ENCODE measurements at places on chromosomes 5 and 9.

- DNase-seq: no peak
Measured at GRCh38 chr9:35716230-35716629, 15.8 kb downstream of the TLN1 start.

GRCh38 chr5:101163088-101163487 lies 260.0 kb upstream of the ST8SIA4 start:
- no peak for DNase-seq

- DNase-seq: no peak
Measured at GRCh38 chr9:126342621-126343031, 16.0 kb downstream of the MVB12B start.

DNA sequence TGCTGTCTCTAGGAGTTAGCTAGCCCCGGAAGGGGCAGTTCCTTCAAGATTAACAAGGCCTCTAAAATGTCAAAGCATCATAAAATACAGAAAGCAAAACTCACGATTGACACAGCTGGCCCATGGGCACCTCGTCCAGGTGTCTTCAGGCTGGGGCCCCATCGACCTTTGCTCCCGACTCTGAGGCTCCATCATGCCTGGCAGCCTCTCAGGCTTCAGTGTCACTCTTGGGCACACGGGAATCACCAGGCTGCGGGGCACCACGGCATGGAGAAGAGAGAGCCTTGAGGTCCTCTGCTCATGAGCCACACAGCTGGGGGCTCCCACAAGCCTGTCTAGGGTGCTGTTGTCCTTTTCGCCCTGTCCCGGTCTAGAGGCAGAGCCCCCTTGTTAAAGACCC lies 161.2 kb downstream of the GAPVD1 start:
- DNase-seq: no peak

GRCh38 chr5:41908374-41909079 lies 4.4 kb downstream of the RIMOC1 start:
- DNase-seq: no peak

GRCh38 chr5:80659106-80659505 lies 4.3 kb upstream of the DHFR start:
- DNase-seq: no peak

DNA sequence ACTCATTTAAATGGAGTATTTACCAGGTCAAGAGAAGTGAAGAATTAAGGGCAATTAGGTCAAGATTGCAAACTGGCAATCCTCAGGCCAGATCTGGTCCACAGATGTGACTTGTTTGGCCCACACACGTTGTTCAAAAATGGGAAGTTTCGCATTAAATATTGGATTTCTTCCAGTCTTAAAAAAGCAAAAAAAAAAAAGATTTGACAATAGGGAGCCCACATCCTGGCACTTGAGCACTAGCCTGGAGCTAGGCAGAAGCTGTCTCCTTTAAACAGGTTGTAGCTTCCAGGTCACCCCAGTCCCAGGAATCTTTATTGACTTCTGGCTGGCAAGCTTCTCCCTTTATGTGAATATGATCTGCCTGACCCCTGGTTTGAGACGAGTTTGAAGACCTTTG lies 520.4 kb downstream of the RAB3C start:
- no peak for DNase-seq

DNA sequence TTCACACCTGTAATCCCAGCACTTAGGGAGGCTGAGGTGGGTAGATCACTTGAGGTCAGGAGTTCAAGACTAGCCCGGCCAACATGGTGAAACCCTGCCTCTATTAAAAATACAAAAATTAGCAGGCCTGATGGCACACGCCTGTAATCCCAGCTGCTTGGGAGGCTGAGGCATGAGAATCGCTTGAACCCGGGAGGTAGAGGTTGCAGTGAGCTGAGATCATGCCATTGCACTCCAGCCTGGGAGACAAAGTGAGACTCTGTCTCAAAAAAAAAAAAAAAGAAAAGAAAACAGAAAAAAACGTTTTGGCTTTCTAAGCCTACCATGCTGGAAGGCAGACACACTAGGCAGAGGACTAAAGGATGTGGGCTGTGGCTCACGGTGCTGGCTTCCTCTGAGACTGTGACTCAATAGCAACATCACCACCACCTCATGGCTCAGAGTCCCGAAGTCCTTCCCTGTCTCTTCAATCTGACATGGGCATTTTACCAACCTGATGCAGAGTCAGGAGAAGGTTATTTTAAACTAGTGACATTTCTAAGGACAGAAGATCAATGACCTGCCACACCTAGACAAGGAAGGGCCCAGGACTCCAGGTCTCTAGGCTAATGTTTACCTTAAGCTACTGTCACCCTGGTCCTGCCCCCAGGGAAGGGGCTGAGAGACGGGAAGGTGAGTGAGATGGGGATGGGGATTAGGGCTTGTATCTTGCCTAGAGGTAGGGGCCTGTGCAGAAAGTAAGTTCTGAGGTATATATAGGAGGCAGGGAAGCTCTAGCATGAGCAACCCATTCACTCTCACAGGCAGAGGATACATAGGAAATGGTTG lies 3.7 kb downstream of the ECSCR start:
- DNase-seq: peak; percentile 74

- no peak for DNase-seq
Measured at GRCh38 chr5:59107692-59108091, 524.8 kb downstream of the RAB3C start.

- no peak for DNase-seq
Measured at GRCh38 chr9:69542942-69543704, 129.0 kb downstream of the APBA1 start.

DNA sequence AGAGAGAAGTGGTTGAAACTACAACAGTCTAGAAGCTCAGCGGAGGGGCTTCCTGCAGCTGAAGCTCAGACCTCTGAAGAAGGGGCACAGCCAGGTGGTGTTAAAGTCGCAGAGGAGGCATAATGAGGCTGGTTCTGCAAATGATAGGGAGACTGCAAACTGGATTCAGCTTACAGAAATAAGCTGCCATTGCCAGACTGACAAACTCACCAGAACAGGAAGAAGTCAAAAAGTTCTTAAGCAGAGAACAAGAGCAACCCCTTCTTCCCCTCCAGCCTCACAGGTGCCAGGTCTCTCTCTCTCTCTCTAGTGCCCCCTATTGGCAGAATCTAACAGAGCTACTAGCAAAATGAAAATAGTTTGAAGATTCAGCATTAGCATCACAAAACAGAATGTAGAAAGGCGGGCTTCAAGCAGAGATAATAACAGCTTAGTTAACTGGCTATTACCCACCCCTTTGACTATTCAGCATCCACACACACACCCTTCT lies 76.7 kb downstream of the GRAMD2B start:
- DNase-seq: no peak

DNA sequence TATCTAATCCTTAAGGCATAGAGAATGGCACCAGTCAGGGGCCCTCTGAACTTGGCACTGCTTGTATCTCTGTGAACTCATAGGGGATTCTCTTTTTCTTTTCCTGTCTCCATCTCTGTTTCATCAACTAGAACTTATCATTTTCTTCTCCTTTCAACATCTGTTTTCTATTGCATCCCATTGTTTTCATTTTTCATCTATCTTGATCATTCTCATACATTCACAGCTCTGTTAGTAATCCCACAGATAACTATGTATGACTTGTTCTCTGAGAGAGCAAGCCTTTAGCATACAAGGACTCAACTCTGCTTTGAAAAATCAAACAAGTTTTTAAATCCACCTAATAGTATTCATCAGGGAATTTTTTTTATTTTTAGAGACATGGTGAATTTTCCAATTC lies 264.3 kb downstream of the ARRDC3 start:
- DNase-seq: no peak

- no peak for DNase-seq
Measured at GRCh38 chr9:6443661-6444060, 30.7 kb downstream of the UHRF2 start.

DNA sequence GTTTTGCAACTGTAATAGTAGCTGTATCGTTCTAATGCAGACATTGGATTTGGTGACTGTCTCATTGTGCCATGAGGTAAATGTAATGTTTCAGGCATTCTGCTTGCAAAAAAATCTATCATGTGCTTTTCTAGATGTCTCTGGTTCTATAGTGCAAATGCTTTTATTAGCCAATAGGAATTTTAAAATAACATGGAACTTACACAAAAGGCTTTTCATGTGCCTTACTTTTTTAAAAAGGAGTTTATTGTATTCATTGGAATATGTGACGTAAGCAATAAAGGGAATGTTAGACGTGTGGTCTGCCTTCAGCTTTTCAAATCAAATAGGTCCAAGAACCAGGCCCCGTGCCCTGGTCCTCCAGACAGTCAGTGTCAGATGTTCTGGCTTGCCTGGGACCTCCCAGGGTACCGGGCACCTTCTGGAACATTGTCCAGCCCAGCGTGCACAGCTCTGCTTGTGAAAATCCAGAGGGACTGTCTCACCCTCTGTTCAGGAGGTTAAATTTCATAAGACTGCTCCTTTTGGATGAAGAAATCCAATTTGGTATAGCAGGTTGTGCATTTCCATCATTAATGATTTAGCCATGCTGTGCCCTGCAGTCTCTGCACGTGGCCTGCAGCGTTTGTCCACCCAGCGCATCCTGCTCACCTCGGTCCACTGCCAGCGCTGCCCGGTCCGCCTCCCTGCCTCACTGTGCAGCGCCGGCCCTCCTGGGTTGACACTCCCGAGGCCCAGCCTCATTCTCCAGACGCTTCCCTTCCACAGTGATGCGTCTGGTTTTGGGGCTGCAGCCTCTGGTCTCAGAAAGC lies 6.6 kb upstream of the AHRR start:
- no peak for DNase-seq

- DNase-seq: no peak
Measured at GRCh38 chr9:133461975-133462374, 2.2 kb downstream of the CACFD1 start.

DNA sequence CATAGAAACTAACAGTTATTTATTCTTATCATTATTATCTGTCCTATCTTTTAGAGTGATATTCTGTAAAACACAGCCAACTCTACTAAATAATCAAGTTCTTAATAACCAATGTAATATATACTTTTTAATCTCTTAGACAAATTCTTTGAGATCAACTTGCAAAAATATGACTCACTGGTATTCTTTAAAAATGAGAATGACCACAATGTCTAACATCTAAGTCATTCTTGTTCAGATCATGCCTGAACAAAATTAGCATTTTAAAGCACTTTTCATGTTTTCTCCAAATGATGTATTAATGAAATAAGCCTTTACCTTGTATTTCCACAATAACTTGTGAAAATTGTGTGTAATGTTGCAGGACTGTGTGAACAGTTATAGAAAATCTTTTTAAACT lies 356.9 kb upstream of the RGMB start:
- no peak for DNase-seq

- DNase-seq: no peak
Measured at GRCh38 chr9:36127652-36128244, 8.8 kb upstream of the GLIPR2 start.

GRCh38 chr9:37582548-37583157 lies 6.5 kb upstream of the FBXO10 start:
- no peak for DNase-seq

DNA sequence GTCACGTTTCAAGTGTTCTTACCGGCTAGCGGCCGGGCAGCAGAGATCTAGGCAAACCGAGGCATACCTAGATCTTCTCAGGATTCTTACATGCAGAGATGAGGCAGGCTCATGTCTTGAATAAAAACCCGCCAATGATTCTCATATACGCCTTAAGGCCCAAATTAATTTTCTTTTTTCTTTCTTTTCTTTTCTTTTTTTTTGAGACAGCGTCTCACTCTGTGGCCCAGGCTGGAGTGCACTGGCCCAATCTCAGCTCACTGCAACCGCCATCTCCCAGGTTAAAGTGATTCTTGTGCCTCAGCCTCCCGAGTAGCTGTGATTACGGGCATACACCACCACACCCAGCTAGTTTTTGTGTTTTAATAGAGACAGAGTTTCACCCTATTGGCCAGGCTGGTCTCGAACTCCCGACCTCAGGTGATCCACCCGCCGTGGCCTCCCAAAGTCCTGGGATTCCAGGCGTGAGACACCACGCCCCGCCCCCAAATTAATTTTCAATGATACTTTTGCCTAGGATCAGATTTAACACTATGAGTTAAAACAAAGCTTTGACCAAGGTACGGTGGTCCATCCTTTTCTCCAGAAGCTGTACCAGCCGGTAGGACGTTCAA lies 1.5 kb downstream of the C9orf40 start:
- DNase-seq: no peak

DNA sequence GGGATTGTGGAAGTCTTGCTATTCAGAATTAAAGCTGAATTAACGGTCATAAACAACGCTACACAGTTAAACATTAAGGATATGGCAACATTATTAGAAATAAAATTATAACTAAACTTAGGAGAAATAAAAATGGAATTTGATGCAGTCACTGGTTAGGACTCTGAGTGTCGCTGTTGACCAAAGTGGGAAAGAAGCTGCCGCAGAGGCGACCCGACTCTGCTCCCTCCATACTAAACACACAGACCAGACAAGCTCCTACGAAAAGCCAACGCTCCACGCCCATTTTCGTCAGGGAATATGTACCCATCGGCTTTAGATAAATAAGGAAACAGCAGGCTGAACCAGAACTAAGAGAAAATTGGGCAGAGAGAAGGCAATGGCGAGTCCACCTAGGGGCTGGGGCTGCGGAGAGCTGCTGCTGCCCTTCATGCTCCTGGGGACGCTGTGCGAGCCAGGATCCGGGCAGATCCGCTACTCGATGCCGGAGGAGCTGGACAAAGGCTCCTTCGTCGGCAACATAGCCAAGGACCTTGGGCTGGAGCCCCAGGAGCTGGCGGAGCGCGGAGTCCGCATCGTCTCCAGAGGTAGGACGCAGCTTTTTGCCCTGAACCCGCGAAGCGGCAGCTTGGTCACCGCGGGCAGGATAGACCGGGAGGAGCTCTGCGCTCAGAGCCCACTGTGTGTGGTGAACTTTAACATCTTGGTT lies at the start of gene PCDHGA5:
PCDHGA5 (plus strand) TSS at position 211 of the 709 bp plus-strand sequence; CDS start at position 380, 169 bp downstream.
- DNase-seq: no peak

DNA sequence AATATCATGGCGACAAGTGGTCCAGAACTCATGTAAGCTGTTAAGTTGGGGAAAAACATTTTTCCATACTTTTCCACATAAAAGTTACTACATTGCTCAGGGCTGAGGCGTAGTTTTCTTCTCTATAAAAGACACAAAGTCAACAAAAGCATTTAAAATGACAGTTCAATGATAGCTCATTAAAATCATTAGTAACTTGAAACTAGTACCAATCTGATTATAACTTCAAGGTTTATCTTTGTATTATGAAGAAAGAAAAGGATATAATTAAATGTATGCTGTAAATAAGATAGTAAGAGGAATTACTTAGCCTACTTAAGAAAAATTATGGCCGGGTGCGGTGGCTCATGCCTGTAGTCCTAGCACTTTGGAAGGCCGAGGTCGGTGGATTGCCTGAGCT lies 9.9 kb downstream of the NME5 start:
- no peak for DNase-seq

GRCh38 chr5:36706662-36707061 lies 100.3 kb downstream of the SLC1A3 start:
- no peak for DNase-seq

GRCh38 chr9:131008909-131009618 lies at the start of gene LAMC3:
LAMC3 (plus strand) TSS chr9:131009174; CDS start chr9:131009215, 41 bp downstream.
- DNase-seq: no peak

- DNase-seq: no peak
Measured at GRCh38 chr5:174423558-174423957, 300.8 kb upstream of the MSX2 start.

GRCh38 chr5:141973871-141974595 lies 5.1 kb downstream of the RNF14 start:
- no peak for DNase-seq
